Hematopoietic multipotent progenitor cell treated with erythropoietin and hydrocortisone succinate and interleukin-3 and kit ligand, for 8 days (in vitro differentiated cells): ENCODE measurements at places on chromosomes 5 and 9.

DNA sequence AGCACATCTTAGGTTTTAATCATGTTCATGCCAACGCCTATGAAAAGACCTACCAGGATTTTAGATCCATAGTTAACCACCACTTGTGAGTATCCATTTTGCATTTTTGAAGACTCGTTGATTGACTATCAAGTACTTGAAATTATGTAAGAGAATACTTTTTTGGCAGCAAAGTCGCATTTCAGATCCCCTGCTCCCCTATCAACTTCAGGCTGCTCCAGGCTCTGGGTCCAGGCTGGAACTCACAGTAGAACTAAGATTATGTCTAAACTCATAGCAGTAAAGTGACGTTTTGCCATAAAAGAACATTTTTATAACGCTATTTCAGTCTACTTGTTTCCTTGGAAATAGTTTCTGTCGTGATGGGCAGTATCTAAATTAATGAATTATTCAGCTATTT, 267.7 kb downstream of the FANCC start:
- no peak for DNase-seq

GRCh38 chr9:80632041-80632440, 1057.3 kb downstream of the TLE1 start:
- DNase-seq = no peak

DNA sequence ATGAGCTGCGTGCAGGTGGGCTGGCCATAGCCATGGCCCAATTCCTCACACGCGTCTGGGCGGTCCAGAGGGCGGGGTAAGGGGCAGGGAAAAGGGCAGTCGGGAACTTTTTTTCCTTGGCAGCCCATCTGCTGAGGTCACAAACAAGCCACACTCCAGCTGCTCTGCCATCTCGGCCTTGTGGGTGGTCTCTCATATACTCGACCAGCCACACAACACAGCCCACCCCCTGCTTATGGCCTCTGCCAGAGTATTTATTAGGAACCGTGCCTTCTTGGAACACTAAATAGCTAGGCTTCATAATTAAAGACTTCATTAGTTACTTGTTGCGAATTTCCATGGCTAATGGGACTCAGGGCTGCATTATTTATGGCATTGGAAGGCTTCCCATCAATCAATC, 98.5 kb upstream of the LHFPL2 start:
- no peak for DNase-seq

GRCh38 chr5:150293091-150293941, 3.7 kb upstream of the CAMK2A start:
- DNase-seq = peak; percentile 69

- DNase-seq = no peak
These were observed 71.6 kb upstream of the FRRS1L start for GRCh38 chr9:109238655-109239054.

DNA sequence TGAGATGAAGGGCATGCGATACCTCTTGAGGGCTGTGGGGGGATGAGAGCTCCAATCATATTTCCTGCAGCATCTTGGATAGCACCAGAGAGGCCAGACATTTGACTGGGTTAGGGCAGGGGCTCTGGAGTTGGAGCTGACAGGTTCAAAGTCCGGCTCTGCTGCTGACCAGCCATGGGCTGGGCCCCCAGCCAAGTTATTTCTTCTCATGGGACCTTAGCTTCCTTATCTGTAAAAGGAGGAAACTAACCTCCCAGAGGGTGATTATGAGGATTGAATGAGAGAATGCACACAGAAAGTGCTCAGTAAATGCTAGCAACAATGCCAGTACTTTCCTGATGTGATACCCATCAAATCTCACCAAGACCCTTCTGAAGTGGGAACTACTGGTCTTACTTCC, 65.2 kb upstream of the SLC25A51 start:
- DNase-seq = peak; percentile 10

GRCh38 chr9:17631396-17631795, 52.5 kb downstream of the SH3GL2 start:
- DNase-seq = no peak

DNA sequence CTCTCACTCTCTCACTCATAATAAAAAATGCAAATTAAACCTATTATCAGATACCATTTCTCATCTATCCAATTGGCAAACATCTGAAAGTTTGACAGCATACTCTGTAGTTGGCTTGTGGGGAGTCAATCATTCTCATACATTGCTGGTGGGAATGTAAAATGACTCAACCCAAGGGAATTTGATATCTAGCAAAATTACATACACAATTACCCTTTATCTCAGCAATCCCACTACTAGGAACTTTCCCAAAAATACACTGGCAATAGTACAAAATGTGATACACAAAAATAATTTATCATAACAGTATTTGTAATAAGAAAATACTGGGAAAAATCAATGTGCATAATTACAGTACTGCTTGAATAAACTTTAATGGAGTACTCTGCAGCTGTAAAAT, 731.3 kb downstream of the DTWD2 start:
- no peak for DNase-seq

GRCh38 chr5:39058178-39058921, 15.8 kb downstream of the RICTOR start:
- DNase-seq = no peak

DNA sequence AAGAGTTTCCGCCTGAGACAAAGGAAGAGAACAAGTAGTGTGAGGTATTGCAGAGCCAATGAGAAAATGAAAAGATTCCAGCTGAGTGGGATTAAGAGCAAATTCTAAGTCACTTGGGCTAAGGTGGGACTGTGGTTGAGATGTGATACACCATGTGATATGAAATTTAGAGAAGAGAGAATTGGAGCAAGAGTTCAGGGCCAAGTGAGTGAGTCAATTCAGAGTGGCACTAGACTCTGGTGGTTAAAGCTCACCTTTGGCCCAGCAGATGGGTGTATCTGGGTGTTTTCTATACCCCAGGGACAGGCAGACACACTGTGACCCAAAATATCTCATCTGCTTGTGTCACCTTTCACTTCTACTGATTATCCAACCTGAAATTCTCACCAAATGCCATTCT, 368.1 kb downstream of the KCNN2 start:
- DNase-seq = no peak

DNA sequence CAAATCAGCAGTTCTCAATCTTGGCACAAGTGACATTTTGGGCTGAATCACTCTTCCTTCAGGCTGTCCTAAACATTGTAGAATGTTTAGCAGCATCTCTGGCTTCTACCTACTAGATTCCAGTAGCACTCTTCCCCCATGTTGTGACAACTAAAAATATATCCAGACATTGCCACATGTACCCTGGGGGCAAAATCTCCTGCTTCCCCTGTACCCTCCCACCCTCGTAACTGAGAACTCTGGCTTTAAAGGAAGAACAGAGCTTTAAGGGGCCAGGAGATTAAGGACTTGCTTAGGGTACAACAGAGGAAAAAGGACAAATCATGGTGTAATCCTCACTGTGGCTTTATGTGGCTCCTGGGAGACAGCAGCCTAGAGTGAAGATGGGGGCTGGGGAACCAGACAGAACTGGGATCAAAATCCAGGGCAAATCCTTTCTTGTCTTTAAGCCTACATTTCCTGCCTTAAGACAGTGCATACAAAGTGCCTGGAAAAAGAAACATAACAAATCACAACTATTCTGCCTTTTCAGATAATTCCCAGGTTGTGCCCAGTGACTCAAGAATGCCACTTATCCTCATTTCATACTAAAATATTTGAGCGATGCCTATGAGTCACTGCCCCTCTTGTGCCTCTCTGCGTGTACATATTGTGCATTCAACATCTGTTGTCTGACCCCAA, 109.3 kb downstream of the DAPK1 start:
- DNase-seq = no peak

- no peak for DNase-seq
These were observed 555.2 kb upstream of the GRAMD2B start for GRCh38 chr5:125868036-125868435.

GRCh38 chr5:72501488-72501887, 5.7 kb downstream of the ZNF366 start:
- DNase-seq = no peak

- DNase-seq = no peak
These were observed 123.5 kb downstream of the DEPDC1B start for GRCh38 chr5:60576425-60576824.

DNA sequence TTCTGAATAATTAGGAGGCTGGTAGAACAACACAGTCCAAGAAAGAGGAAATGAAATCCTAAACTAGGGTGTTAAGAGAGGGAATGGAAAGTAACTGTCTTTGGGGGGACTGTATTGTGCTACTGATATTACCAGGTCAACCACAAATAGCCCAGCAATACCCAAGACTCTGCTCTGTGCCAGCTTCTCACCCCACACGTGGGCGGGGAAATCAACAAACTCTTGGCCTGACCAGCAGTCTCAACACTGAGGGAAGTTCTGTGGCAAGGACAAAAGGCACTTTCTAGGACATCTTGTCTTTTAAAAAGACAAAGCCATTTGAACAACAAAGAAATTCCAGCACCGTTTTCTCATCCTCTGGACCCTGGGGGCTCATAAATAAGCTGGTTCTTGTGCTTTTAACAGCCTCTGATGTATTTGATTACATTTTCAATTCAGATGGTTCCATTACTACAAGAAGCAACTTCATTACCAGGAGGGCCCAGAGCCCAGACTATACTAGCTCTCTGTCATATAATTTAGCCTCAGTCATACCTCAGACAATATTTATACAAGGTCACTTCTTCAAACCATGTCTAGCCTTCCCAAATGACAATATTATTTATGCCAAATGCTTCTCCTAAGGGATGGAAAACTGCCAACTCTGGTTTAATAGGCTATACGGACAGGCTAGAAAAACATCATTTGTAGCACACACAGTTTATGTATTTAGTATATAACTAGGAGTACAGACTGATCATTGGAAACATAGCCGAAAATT, 297.8 kb downstream of the CWC27 start:
- DNase-seq = no peak

GRCh38 chr5:52864884-52865283, 77.2 kb downstream of the ITGA1 start:
- no peak for DNase-seq

DNA sequence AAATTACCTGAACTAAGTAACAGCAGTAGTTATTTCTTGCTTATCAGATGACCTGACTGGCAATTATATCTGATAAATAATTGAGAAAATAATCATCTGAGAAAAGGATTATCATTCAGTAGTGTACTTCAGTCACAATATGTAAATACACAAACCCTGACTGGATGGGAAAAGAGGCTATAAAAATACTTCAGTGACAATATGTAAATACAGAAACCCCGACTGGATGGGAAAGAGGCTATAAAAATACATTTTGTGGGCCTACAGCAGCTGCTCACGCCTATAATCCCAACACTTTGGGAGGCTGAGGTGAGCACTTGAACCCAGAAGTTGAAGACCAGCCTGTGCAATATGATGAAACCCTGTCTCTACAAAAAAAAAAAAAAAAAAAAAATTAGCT, 11.1 kb downstream of the UBAP2 start:
- no peak for DNase-seq

GRCh38 chr5:110209401-110209800, 517.1 kb downstream of the TMEM232 start:
- DNase-seq = no peak

DNA sequence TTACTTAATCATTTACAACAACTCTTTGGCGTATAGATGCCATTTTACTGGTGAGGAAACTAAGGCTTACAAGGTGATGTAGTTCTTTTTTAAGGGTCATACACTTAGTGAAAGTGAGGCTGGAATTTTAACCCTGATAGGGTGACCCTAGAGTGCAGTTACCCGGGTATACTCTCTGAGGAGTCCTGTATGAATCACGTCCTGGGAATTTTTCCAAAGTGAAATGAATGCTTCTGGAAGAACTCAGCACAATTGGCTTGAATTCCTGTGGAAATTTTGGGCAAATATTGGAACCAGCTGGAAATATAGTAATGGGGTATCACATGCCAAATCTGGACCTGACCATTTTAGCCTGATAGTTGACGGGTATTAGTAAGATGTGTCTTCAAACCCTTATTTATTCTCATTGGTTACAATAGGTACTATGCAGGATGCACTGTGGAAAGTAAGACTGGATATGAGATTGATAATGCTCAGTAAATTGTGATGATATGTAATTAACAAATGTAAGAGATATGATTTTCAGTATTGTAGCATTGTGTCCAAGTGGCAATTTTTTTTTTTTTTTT, 14.8 kb downstream of the SUB1 start:
- DNase-seq = no peak

GRCh38 chr9:78073722-78074121, 42.1 kb upstream of the GNAQ start:
- no peak for DNase-seq

- DNase-seq = no peak
These were observed 41.4 kb downstream of the MVB12B start for GRCh38 chr9:126368020-126368419.

DNA sequence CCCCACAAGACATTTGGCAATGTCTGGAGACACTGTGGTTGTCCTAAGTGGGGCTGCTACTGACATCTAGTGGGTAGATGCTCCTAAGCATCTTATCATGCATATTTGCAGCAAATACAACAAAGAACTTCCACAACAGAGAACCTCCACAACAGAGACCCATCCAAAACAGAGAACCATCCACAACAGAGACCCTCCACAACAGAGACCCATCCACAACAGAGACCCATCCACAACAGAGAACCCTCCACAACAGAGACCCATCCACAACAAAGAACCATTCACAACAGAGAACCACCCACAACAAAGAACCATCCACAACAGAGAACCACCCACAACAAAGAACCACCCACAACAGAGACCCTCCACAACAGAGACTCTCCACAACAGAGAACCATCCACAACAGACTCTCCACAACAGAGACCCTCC, 32.8 kb downstream of the ARPC5L start:
- DNase-seq = peak; percentile 63

- DNase-seq = no peak
These were observed 440.4 kb downstream of the DMRT2 start for GRCh38 chr9:1490341-1491232.

GRCh38 chr9:132610661-132611060, 28.3 kb downstream of the BARHL1 start:
- DNase-seq = no peak

DNA sequence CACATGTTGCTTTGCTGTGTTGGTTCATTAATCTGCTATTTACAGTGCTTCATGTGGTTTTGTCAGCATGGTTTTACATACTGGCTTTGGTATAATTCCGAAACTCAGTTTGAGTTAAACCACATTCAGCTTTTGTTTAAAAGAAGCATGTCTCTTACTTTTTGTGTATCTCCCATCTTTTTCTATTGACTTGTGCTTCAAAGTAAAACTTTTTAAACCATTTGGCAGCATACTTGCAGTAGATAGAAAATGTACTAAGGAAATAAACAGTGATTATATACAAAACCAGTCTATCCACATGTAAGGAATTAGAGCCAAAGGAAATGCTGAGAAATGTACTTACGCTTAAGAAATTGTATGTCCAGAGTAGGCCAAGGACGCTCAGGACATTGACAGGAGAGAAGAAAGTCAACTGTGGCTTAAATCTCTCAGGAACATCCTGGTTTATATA, 286.9 kb downstream of the ARHGEF28 start:
- DNase-seq = no peak

GRCh38 chr5:132385326-132386105, 16.0 kb downstream of the SLC22A5 start:
- DNase-seq = peak; percentile 92
